H7 (cell line): ENCODE measurements at places on chromosomes 6 and 20. TPM values are rescaled to one million over a fixed set of nuclear protein-coding genes. Genes with fewer than 3 reads are reported as not detected.

- DNase-seq, result no peak
These were observed 22.7 kb upstream of the POPDC3 start for GRCh38 chr6:105202486-105202885.

The SUMO4 gene
- 0.48 and 0.87 TPM in 2 replicates for total RNA-seq

DNA sequence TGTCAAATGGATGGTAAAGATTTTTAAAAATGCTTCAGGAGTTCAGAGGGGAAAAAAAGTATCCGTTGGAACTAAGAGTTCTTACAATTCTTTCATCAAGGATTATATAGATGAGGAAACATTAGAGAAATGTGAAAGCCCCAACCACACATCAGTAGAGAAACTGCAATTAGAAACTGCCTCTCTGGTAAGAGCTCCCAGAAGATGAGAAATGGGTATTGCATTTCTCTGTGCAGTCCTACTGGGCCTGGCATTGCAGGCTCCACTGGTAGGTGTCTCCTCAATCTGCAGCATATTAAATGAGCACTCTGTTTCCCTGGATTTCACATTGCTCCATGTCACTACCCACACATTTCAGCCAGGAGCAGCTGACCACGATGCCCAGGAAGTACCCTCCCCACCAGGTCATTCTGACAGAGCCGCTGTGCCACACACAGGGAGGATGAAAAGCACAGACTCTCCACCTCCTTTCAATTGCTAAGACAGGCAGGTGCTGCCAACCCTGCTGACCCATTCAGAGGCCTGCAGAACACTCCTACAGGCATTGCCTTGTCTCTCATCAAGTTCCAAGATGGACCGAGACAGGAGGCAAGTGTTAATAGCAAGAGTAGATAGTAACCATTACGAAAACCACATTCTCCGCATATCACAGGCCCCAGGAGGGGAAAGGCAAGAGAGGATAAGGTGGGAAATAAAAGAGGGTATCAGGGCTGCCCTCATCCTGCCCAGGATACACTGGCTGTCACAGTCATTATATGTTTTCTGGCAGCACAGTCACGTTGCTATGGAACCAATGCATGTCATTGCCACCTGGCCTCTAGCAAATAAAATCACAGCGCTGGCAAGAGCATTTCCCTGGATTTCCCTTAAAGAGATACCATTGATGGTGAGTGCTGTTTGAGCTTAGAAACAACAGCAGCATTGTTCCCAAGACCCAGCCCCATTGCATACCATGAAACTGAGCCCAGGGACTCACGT, 241.7 kb downstream of the ATXN1 start:
- DNase-seq, result peak; percentile 15

The AGER gene
- total RNA-seq, result 2.2 and 2.8 TPM in 2 replicates

GRCh38 chr6:64874776-64875175, 832.2 kb downstream of the EYS start:
- no peak for DNase-seq

The GGTLC1 gene
- total RNA-seq, result not detected in 2 replicates

- DNase-seq, result no peak
These were observed 165.0 kb downstream of the TRIM27 start for GRCh38 chr6:28758818-28759235.

- no peak for DNase-seq
These were observed 77.6 kb upstream of the RGS17 start for GRCh38 chr6:153208706-153209105.

- no peak for DNase-seq
These were observed 18.7 kb upstream of the NRSN1 start for GRCh38 chr6:24107294-24107693.

GRCh38 chr6:73798592-73798991, 102.6 kb downstream of the CD109 start:
- peak; percentile 9 for DNase-seq

The MYB gene
- 0.94 and 1.8 TPM in 2 replicates for total RNA-seq

- no peak for DNase-seq
These were observed 74.2 kb downstream of the FILIP1 start for GRCh38 chr6:75419416-75419815.

- no peak for DNase-seq
These were observed 49.8 kb downstream of the BCKDHB start for GRCh38 chr6:80156221-80156620.

The ARHGAP18 gene
- 3.9 and 4.0 TPM in 2 replicates for total RNA-seq

The ATP6V1G2 gene
- 3.5 and 7.0 TPM in 2 replicates for total RNA-seq

DNA sequence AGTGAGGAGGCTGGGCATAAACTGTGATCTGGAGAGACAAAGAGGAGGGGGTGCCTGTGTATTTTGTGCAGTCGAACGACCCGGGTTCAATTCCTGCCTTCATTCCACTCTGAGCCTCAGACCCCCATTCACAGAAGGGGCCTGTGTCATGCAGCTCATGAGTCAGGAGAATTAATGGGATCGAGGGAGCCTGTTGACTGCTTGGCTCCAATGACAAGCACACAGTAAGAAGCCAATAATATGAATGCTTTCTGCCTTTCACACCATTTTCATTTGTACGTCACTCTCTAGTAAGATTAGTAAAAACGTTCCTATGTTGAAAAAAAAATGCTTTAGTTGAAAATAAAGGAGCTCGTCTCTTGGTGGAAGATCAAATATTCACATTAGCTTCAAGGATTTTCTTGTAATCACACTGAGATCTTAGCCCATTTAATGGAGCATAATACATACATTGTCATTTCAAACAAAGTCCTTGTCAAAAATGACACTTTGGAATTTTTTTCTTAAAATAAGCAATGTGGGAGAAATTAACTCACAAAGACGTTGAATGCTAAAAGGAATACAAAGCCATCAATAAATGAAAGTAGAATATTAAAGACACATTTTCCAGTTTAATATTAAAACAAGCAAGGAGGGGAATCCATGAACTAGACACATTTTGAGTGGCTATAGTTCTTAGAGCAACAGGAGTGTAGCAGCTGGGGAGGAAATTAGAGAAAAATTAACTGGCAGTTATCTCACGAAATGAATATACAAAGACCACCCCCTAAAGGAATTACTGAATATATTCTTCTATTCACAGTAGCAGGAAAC, 246.7 kb upstream of the AFDN start:
- DNase-seq, result peak; percentile 20

DNA sequence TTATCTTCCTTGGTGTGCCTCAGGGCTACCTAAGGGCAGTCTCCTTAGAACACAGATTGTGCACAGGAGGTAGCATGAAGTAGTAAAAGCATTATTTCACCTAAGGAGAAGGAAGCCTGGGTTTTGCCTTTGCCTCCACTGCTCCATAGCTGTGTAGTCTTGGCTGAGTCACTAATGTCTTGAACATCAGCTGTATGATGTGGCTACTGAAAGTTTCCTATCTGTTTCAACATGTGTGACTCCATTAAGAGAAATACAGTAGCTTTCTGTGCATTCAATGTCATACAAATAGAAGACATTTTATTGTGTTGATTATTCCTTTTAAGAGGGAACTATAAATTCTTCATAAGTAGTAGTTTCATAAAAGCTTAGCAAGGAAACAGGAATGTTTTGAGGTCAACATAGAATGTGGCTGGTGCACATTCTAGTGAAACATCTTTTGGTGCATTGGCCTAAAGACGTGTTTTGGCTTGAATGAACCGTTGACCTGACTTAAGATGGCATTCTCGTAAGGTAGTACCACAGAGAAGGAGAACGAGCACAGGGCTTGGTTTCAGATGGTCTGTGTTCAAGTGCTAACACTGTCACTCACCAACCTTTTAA, 70.6 kb downstream of the CTNNBL1 start:
- no peak for DNase-seq

GRCh38 chr6:13916230-13916944, 8.4 kb upstream of the RNF182 start:
- no peak for DNase-seq

DNA sequence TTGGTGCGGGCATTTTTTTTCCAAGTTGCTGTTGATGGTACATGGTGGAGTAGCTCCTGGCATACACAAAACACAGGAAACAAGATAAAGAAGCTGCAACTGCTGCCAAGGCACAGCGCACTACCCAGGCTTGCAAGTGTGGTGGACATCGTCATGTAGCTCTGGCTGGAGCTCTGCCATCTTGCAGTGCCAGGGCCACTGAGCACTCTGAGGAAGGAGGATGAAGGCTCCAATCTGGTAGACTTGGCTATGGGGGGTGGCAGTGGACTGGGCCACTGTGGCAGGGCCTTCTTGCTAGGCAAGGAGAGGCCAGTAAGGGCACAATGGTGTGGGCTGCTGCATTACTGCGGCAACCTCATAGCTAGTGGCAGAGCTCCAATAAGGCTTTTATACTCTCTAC, 263.5 kb downstream of the CENPW start:
- no peak for DNase-seq

DNA sequence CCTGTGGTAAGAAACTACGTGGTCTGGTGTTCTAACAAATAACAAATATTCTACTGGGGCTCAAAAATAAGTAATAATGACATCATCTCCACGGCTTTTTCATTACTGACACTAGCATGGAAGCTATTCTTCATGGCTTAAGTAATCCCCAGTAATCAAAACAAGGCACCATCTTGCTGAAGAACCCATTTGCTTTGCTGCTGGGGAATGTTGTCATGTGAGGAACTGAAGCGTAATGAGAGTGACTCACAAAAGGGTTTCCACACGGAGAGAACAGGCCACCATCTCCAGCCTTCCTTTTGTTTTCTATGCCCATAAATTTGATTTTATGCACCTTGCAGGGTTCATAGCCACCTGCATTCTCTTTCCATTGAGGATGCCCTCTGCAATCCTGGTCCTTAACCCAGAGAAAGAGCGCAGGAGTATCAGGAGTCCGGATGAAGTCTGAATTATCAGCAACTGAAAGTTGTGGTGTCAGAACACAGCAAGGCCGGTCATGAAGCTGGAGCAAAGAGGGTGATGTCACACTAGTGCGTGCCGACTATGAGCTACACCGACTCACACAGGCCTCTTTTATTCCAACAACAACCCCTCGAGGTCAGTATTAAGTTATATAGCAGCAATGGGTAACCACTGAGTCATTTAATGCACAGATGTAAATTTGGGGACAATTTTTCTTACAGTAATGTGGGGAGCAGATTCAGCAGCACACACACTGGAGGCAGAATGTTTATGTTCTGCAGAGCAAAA, 173.7 kb upstream of the SSTR4 start:
- no peak for DNase-seq

DNA sequence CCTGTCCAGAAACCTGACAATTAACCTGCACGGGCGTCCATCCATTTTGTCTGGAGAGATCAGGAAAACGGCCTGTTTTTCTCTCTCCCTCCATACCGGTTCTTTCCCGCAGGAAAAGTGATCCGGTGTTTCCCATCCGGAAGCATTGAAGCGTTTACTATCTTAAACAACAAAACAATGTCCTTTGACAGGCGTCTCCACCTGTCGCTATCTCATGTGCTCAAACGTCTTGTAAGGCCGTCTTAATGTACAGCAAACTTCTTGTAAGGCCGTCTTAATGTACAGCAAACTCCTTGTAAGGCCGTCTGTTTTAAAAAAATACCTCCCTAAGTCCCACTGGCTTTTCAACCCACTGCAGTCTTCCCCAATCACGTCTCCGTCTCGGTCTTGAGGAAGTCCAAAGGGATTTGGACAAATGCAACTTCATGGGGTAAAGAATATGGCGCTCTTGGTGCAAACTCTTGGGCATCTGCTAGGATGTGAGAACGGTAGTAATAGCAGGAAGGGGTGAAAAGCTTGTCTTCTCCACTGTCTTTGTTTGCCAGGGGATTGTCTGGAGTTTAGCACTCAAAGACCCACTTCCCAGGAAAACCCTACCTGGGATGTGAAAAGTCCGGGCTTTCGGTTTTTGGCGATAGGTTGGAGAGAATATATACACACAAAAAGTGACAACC, 29.9 kb upstream of the TRIM27 start:
- DNase-seq, result peak; percentile 49

The SLC17A2 gene
- total RNA-seq, result not detected in 2 replicates

- peak; percentile 32 for DNase-seq
These were observed at the start of gene NKAPL for GRCh38 chr6:28258877-28259777. TSS of gene NKAPL (plus strand) at chr6:28259297. CDS start at chr6:28259372, 75 bp downstream.

The SLC35F1 gene
- 10.1 and 11.3 TPM in 2 replicates for total RNA-seq

DNA sequence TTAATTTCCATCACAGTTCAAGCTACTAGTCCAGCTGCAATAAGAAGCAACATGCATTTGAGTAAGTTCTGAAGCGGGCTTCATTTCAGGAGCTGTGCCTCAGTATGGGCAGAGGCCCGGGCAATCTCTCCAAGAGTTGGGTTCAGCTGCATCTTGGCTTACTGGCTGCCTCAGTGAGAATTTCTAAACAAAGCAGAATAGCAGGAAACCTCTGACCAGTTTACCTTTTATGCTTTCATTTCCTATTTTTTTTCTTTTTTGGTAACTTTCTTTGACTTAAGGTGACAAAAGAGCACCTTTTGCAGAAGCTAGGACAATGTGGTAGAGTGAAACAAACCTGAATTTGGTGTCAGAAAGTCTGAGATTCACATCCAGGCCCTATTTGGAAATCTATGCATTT, 51.0 kb upstream of the FBXO30 start:
- no peak for DNase-seq
